ENCODE measurements at places on chromosomes 4 and X.

- no peak for DNase-seq
These were observed 175.8 kb upstream of the PITX2 start for GRCh38 chr4:110798687-110799086.

DNA sequence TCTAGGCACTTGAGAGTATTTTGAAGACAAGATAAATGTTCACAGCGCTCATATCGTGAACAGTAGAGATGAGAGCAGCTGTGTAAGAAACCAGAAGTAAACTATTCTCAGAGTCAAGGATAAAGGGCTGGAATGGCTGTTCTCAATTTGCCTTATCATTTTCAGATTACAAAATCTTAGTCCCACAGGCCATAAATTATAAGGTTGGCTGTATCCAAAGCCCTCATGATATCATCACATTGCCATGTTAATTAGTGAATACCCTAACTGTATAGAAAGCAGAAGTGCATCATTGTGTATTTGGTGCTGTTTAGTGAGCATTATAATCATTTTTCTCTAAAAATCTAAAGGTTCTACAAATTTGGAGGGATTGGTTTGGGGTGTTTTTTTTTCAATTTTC is 168.9 kb upstream of the EDNRA start:
- DNase-seq = no peak

DNA sequence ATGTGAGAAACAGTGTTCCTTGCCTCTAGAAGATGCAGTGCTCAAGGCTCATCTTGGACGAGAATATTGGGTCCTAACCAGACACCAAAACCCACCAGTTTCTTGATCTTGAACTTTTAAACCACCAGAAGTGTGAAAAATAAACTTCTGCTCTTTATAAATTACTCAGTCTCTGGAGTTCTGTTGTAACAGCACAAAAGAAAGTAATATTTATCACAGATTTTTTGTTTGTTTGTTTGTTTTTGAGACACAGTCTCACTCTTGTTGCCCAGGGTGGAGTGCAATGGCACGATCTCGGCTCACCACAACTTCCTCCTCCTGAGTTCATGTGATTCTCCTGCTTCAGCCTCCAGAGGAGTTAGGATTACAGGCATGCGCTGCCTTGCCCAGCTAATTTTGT is 371.1 kb upstream of the NDST4 start:
- DNase-seq = no peak

DNA sequence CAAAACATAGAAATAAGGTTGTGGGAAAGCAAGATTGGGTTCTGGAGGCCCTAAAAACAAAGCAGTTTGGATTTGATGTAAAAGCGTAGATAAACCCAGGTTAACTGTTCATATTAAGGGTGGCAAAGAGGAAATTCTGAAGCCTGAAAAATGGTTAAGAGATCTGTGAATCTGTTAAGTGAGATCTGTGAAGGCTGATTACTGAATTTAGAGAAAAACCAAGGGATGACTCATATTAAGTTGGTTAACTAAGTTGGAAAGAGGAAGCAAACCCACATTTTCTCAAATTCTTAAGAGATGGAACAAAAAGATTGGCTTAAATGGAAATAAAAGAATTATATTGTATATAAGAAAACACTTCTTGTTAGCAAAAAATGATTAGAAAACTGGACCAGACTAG is 22.8 kb downstream of the GPAT3 start:
- DNase-seq = no peak

- no peak for DNase-seq
These were observed 71.9 kb upstream of the STX18 start for GRCh38 chr4:4613641-4614286.

GRCh38 chr4:181157647-181158046 is 1085.6 kb upstream of the TENM3 start:
- peak; percentile 48 for DNase-seq

DNA sequence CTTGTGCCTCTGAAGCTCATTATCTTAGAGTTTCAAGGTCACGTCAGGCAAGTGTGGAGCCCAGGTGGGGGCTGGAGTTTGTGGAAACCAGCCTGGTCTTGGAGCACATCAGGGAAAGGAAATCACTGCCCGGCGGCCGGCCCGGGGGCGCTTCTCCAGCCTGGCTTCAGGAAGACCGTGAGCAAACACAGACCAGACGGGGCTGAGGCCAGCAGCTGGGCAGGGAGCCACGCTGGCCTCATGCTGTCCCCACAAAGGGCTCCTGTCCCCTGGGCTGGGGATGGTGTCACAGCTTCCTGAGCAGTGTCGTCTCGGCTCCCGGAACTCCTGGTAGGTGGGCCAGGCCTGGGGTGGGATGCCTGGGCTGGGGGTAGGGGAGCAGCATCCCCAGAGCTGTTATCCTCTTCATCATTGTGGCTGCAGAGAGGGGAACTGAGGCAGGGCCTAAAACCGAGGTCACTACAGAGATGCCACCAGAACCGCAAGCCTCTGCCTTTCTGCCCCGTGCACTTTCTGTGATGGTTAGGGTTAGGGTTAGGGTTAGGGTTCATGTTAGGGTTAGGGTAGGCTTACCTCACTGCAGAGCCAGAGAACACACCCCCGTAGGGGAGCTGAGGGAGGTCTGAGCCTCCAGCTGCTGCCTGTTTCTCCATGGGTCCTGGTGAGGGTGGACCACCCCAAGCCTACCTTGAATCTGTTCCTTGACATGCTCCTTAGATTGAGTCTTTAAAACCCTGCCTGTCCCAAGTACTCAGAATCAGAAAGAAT is 77.5 kb downstream of the HTRA3 start:
- DNase-seq = no peak

GRCh38 chr4:112026058-112026457 is 119.2 kb upstream of the FAM241A start:
- no peak for DNase-seq

DNA sequence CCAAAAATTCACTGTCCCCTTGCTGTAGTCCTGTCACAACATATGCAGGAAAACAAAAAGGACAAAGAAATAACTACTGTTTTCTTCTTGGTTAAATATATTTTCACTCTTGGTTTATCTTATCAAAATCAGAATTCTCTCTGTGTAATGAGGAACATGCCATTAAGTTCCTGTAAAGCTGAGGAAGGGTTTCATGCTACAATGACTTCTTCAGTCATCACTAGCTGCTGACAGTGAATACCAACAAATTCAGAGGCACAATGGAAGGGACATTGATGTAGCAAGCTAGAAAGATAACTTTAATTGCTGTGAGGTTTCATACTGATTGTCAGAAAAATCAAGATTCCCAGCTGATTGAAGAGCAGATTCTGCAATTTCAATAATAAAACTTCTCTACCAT is 782.9 kb upstream of the HTR2C start:
- DNase-seq = no peak

- DNase-seq = no peak
These were observed 79.5 kb upstream of the FAM9C start for GRCh38 chrX:13123857-13124345.

DNA sequence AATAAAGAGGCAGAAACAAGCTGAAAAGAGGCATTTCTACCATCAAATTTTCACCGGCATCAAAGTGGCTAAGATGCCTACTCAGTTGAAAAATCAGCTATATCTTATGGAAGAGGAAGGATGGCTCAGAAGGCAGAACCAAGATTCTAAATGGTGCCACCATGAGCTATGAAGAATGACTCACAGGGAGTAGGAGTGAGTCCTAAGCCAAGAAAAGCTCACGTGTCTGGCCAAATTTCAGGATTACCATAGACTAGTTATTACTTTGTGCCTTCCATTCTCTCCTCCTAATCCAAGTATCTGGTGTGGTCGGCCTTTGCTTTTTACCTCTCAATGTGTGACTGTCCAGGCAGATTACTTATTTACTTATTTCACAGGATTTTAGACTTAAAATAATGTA is 54.8 kb downstream of the BMP3 start:
- DNase-seq = no peak

DNA sequence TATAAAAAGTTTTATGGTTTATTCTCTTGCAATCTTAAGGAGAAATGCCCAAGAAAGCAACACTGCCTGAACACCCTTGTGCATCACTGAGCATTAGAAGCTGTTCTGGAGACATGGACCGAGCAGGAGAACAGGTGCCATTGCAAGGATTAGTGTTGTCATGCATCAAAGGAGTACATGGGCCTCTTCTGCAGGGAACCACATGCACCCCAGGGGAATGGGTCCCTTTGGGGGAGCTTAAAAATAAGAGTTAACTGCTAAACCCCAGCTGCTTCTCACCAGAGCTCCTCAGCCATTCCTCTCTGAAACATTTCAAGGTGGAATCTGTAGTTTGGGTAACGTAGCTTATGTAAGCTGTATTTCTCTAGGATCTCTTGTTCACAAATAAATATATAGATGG is 353.0 kb upstream of the SLC7A11 start:
- DNase-seq = no peak

GRCh38 chrX:72276478-72276953 is 532 bp downstream of the RPS4X start:
- DNase-seq = no peak

DNA sequence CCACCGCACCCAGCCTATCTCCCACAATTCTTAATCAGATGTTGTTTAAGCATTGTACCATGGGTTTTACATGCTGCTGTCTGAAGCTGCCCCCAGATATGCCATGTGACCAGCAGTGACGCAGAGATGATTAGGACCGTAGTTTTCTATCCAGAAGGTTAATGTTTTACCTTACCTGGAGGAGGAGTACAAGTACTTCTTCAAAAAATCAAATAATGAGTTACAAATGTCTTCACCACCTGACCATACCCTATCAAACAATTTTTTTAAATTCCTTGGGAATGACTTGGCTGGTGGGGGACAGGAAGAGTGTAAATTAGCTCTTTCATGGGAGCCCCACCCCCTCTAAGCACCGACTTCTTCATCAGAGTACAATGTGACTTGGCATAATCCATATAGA is 16.2 kb upstream of the SGMS2 start:
- DNase-seq = no peak

DNA sequence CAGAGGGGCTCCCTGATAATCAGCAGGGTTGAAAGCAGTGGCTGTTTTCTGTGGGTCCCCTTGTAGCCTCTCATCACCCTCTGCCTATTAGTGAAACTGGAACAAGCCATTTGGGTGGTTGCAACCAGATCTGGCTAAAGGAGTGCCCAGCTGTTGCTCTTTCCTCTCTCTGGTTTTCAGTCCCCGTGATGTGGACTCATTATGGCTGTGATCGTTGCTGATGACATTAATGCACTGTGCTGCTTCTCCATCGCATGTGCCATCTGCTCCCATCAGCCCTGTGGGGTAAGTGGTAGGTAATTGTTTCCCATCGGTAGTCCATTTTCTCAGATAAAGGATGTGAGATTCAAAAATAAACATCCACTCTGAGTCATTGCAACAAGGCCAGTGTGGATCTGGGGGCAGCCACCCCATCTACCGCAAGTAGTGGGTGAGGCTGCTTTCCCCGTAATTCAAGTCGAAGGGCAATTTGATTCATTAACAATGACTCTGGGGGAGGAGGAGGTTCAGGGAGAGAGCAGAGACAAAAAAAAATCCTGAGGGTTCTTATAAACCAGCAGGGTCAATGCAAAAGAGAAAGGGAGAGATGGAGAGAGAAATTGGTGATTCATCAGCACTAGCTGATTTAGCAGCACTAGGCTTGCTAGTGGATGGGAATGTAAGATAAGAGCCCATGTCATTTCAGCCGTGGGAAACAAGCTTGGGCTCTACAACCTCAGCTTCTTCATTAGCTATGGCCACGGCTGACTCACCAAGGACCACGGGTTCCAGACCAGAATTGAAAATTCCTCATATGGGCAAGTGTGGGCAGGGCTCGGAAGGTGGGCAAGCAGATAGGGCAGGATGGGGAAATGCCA is 357.8 kb downstream of the MID1IP1 start:
- DNase-seq = no peak
